GM04504 (cell line): ENCODE measurements at places on chromosomes 6 and 20.
A peak's percentile ranks its signal among the peaks of the same experiment; 100 is the strongest.

- no peak for DNase-seq
These were observed 11.1 kb upstream of the FOXS1 start for GRCh38 chr20:31856516-31856915.

DNA sequence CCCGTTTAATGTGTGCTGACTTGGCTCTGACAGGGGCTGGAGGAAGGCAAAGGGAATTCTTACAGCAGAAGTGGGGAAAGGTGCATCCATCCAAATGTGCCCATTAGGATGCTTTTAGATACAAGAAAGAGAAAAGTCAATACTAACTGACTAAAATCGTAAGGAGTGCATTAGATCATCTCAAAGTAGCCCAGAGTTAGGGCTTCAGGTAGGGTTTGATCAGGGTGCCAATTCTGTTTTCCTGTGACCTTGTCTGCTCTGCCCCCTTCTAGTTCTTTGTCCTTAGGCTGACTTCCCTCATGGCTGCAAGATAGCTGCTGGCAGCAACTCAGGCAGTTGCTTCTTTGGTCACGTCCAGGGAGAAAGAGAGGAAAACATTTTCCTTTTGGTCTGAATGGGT is 240.8 kb downstream of the CDC5L start:
- no peak for DNase-seq

GRCh38 chr6:137731600-137731959 is 135.5 kb upstream of the TNFAIP3 start:
- no peak for DNase-seq

- DNase-seq, result no peak
These were observed 91.4 kb downstream of the RREB1 start for GRCh38 chr6:7198833-7199800.

DNA sequence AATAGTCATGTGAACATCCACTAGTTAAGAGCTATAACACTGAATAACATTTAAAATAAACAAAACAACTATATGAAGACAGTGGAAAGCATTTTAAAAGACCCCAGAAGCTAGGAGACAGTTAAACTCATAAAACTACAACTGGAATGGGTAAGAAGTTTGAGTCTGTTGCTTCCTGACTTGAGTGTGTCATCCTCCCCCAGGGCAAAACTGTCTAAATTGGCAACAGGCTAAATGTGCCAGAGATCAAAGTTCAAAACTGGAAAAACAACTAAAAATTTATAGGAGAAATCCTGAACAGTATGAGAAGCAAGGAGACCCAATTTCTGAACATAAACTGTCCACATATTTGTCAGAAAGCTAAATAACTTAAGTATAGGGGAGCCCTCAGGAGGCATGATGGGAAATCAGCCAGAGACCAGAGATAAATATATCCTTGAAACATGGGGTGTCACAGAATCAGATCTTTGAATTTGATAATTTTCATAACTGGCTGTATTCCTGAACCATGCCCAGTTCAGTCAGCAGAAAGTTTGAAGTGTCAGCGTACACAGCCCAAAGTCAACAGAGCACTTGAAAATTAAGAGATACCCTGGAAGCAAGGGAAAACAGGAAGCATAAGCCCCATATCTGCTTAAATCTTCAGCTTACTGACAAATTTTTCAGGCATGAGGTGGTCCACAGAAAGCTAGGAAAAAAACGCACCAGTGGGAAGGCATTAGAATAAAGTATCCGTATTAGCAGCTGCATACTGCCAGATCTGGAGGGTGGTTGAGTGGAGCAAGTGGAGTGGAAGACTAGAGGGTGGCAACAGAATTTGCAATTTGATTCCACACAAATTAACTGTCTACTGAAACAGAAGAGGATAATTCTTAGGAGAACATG is 516.1 kb upstream of the MAN1A1 start:
- DNase-seq, result no peak

DNA sequence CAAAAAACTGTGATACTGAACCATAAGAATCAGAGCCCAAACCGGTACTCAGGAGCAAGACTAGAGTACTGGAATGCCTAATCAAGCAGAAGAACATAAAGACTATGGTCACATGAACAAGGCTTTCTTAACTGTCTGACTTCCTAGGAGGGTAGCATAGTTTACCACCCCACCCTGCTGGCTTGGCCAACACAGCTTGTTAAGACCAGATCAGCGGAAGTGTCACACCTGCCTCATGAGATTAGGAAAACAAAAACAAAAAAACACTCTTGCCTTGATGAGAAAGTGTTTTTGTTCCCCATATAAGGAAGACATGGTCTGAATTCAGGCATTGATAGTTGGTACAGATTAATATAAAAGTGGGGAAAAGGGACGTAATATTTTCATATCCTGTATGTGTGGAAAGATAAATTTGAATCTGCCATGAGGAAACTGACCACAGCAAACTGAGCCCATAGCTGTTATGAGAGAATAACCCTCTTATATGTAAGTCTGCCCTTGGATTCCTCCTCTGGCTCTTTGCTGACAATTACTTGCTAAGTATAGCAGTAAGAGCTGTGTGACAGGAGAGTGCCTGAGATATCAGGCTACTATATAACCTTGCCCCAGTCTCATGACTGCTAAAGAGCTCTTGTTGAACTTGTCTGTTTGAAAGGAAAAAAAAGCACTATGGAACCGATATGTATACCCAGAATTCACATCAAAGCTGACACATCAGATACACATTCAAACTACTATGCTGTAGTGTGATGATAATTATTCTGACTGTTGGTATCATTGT is 197.1 kb downstream of the EPHA7 start:
- DNase-seq, result no peak

GRCh38 chr6:145349950-145350510 is 385.3 kb downstream of the EPM2A start:
- no peak for DNase-seq

DNA sequence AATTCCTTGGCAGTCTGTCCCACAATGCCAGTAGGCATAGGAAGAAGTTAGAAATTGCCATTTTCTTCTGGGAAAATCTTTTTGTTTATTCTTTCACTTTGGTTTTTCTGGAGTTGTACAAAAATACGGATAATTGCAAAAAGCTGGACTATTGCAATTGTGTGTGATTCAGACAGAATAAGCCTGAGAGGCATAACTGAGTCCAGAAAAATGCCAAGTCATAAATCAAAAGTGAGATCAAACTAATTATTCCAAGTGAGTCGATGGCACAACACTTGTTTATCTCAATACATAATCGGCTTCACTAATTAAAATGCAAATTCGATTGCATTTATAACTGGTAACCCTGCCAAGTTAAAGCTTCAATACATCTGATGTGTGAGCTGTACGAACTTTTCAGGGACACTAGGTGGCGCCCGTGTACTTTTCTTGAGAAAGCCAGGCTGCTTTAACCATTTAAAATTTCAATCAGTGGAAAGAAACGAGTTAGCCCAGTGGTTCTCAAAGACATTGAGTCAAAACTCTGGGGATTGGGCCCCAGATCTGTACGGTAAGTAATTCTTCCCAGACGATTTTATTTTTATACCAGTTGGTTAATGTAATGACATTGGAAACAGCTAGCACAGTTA is 102.6 kb downstream of the LAMP5 start:
- DNase-seq, result peak; percentile 18

DNA sequence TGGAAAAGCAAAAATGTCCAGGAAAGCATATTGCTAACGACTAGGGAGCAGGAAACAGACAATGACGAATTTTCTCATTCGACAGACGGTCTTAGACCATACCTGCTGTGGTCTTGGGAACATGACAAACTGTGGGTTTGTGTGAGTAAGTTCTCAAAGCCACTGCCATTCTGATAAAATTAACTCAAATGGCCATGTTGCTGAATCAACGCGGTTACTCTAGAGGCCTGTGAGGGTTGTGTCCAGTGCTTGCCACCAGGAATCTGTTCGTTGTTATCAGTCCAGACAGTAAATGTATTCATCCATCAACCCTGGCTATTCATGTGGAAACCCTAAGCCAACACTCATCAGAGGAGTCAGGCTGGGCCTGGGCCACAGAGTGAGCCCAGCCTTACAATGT is 124.3 kb downstream of the MYLK4 start:
- no peak for DNase-seq

- no peak for DNase-seq
These were observed 131.0 kb downstream of the TSHZ2 start for GRCh38 chr20:53103124-53103523.

GRCh38 chr20:24086121-24086520 is 97.5 kb upstream of the GGTLC1 start:
- DNase-seq, result no peak

- DNase-seq, result no peak
These were observed 626.4 kb upstream of the NOX3 start for GRCh38 chr6:156082012-156082411.

DNA sequence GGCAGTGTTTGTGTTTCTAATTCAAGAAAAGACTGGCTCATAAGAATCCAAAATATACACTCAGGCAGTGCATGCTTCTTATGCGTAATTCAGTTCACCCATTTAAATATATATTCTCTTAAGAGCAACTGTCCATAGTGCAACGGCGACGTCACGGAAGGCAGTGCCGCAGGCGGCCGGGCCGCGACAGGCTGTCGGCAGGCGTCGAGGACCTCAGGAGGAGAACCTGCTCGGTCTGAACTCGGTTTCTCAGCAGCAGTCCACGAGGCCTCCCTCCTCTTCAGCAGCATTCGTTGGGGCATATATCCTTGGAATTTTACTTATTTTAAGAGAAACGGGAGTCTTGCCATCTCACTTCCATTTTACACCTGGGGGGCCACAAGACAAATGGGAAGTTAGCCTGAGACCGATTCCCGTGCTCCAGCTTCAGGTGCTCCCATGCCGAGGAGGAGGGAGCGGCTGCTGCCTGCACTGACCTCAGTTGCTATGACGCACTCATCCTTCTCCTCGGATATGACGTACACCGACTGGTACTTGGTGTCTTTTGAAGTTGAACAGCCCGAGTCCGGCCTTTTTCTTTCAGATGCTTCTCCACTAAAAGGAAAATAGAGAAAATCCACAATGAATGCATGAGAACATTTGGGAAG is 8.2 kb downstream of the DLL1 start:
- no peak for DNase-seq

- DNase-seq, result peak; percentile 62
These were observed 23.9 kb upstream of the NAA20 start for GRCh38 chr20:19992996-19993908.

DNA sequence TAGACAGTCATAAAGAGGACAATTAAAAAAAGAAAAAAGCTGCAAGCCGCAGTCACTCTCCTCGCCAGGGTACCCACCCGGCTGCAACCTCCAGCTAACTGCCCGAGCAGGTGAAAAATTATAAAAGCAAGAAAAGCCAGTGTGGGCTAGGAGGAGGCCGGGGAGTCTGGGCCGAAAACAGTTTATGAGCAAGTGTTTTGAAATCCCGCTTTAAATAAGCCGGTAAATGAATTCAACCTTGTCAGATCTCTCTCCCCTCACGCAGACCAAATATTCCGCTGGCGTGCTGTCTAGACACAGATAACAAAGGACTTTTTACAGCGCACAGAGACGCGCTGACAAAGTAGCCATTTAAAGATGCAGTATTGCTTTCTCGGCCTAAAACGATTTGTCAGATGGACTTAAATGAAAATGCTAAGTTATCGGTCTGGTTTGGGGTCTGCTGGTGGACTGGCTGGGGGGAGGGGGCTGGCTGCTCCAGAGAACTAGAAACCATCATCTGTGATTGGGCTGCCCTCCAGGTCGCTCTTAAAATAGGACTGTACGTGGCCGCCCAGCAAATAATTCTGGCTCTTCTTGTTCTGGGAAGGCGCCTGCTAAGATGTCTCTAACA is 24.6 kb downstream of the PMEPA1 start:
- DNase-seq, result no peak

DNA sequence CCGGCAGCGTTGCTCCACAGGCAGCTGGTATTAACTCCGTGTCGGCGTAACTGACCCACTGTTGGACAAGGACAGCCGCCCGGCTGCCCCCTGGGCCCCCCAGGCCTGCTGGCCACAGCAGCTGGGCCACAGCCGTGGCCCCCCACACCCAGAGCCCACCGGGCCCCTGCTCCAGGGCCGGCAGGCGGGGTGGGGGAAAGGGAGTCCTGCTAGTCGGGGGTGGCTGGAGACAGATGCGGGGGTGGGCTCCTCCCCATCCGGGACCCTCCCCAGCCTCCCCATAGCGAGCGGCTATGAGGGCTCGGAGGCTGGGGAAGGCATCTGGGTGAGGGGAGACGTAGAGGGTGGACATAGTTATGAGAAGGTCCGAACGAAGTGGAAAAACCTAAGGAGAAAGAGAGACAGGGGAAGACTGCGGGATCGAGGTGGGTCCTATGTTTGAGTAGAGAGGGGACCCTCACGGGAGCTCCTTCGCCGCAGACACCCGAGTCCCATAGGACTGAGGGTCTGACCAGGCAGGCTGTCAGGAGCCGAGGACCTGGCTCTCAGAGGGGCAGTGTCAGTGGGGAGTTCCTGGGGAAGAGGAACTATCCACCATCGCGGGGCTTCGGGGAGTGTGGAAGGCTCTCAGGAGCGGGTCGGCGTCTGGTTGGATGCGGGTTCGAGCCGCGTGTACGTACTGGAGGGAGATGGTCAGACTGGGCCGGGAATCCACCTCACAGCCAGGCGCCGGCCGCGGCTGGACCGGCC is 511 bp downstream of the VARS1 start:
- peak; percentile 13 for DNase-seq

DNA sequence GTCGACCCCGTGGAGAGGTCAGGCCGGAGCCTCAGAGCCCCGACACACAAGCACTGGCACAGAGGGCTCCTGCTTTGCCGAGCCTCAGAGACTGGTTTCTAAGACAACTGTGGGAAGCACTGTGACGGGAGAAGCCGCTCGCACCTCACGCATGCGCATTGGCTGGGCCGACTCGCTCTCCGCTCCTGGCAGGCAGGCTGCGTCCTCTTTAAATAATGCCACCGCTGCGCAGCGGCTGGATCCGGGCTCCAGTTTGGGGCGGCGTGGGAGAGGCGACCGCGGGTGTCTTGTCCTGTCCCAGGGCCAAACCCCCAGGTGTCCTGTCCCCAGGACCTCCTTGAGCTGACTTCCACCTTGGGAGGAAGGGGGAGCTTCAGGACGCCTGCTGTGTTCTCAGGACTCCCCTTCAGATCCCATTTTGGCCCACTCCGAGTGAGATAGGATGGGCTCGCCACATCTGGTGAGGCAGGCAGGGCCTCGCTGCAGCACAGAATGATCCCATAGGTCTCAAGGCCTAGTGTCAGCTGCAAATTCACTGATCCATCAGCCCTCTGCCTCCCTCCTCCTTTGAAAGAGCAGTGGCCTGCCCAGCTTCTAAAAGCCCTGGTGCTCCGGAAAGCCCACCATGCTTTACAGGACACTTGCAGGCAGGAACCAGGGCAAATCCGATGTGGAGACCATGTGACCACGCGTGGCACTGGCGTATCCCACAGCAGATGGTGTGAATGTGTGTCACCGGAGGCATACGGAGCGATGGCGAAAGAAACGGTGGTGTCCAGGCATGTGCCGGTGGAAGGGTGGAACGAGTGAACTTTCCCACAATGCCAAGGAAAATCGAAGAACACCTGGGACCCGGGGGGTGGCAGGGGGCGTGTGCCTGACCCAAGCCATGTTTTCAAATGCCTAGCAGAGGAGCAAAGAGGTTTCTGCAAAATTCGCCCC is 169.3 kb upstream of the ZNF337 start:
- DNase-seq, result peak; percentile 53

DNA sequence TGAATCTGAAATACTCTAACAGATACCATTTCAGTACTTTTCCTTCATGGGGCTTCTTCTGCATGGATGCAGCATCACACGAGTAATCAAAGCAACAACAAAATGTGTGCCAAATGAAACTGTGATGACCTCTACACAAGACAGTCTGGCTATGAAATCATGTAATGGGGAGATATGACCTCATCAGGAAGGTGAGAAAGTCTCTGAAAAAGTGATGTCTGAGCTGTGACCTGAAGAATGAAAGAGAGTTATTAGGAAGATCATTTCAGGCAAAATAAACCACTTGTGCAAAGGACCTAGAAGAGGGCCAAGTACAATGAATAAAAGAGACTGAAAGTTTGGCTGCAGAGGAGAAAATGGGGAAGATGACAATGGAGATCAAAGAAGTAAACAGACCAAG is 182.8 kb downstream of the PTPRK start:
- no peak for DNase-seq
